ENCODE measurements at places on chromosomes 2 and 18.

GRCh38 chr2:46392561-46393346 is 86.6 kb upstream of the TMEM247 start:
- no peak for DNase-seq

GRCh38 chr18:24778810-24779418 is 318.5 kb downstream of the HRH4 start:
- no peak for DNase-seq

DNA sequence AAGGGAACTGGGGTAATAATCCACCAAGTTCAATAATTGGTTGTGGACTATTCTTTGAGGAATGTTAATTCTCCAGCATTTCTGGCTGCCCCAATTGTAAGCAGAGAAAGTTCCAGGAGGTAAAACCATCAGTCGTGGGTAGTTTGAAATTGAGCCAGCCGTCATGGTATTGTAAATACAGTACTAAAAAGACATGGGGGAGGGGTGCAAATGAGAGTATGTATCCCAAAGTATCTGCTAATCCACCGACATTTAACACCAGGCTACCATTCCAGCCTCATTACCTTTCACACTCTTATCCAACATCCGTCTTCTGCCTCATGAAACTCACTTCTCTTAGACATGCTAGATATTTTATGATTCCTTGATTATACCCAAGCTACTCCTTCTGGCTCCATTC is 507.9 kb downstream of the ERBB4 start:
- DNase-seq, result no peak

DNA sequence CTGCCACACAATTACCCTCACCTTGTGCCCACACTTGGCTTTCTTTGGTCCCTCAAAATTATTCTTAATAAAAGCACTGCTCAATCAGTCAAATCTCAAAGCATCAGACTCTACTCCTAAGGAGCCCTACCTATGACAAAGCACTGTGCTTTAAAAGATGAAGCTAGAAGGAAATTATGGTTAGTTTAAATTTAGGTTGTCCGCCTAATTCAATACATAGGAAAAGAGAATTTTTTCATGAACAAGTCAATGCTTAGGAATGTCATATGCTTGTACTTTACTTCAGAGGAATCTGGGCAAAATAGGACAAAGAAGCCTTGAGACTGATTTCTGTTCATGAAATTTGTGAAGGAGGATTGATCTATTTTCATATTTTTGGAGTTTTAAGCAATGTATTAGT is 726.4 kb upstream of the CDH2 start:
- DNase-seq, result no peak

GRCh38 chr2:127606625-127607398 is 39.1 kb upstream of the GPR17 start:
- DNase-seq, result no peak

- DNase-seq, result no peak
Measured at GRCh38 chr2:221791844-221792243, 219.7 kb upstream of the EPHA4 start.

Measured in activated CD4-positive, alpha-beta T cell treated with anti-CD3 and anti-CD28 coated beads, Interleukin-2, Interleukin-4, amounts not matched to agents 100 ng/mL and 50 ng/mL, durations not matched to agents 16 hours and 8 hours (primary cell).